Stimulated activated CD8-positive, alpha-beta memory T cell treated with anti-CD3 and anti-CD28 coated beads, Interleukin-4, amount 100 ng/mL, for 1 hour (primary cell): ENCODE measurements at places on chromosomes 3 and 15.

DNA sequence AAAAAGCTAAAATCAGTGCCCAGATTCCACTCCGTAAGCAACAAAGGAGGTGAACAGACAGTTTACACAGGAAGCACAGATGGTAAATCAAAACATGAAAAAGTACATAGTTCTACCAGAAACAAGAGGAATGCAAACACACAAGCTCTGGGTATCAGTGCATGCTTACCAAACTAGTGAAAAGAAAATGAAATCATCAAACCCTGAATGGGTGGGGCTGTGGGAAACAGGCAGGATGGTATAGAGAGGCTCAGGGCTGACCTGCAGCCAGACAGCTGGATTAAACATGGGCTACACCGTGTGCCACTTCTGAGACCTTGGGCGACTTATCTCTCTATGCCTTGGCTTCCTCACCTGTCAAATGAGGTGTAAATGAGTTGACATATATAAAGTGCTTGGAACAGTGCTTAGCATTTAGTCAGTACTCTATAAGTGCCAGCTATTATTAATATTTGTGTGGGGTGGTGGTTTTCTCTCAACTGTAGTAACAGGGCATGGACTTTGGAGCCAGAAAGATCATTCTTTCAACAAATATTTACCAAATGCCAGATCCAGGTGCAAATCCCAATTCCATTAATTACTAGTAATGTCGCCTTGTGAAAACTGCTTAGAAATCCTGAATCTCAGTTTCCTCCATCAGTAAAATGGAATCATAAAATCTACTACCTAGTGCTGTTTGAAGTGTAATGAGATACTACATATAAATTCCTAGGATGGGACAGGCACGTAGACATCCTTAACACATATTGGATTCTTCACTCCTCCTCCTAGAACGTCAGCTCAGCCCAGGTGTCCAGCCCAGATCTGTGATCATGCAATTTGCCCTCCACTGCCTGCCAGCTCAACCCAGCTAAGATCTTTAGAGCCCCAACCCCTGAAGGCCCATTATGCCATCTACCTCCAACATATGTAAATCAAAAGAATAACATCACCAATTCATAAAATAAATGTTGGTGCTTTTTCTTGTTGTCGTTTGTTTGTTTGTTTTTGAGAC is 55.5 kb upstream of the SMAD3 start:
- no peak for DNase-seq

DNA sequence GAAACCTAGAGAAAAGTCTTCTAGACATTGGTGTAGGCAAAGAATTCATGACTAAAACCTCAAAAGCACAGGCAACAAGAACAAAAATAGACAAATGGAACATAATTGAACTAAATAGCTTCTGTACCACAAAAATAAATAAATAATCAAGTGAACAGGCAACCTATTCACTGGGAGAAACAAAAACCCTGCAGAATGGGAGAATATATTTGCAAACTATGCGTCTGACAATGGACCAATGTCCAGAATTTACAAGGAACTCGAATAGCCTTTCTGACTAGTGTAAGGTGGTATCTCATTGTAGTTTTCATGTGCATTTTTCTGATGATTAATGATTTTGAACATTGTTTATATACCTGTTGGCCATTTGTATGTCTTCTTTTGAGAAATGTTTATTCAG is 37.0 kb upstream of the GCSAM start:
- no peak for DNase-seq

DNA sequence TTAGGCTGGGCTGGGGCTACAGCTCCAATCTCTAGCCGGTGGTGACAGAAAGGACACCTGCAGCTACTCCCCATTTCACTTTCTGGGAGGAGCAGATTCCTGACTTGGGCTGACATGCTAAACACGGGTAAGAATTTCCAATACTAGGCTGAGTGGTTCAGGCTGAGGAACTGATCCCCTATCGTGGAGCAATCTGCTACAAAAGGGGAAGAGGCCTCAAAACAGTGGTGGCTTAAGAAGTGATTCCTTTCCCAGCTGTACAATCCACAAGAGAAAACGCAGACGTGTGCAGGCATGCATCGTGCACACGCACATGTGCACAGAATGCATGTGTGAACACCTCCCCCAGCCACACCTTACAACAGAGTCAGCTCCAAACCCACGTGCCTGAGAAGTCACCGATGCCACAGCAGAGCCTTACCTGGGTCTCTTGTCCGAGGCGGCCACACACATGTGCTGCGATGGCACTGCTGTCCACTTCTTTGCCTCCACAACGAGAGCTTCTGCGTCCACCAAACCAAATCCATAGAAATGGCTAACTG is 86.7 kb upstream of the SNRPA1 start:
- DNase-seq = no peak

DNA sequence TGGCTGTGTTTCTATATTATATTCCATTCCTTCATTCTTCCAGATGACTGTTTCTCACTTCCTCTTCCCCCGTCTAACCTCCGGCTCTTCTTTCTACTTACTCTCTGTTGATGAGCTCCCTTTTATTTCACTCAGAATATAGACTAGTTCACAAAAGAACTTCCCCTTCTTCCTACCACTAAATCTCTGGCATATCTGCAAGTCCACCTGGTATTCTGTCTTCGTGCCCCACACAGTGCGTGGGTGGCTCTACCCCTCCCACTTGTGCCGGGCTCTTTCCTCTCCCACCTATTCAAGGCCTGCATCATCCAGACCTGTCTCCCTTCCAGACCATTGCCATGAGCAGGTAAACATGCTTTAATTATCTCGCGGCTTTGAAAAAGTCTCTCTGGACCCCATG is 73.0 kb downstream of the SCN10A start:
- DNase-seq = no peak

GRCh38 chr15:67023517-67024313 is 41.7 kb upstream of the SMAD3 start:
- DNase-seq = no peak

DNA sequence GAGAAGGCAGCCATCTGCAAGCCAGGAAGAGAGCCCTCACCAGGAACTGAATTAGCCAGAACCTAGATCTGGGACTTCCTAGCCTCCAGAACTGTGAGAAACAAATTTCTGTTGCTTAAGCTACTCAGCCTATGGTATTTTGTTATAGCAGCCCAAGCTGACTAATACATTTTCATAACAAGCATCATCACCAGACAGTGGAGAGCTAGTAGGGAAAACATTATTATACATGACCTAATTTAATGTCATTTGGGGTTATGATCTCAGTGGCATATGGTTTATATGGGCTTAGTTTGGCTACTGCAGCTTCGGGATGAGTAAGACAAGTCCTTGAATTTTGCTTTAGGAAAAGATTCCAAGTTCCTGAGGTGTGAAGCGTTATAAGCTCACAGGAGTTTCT is 35.6 kb downstream of the LNP1 start:
- DNase-seq = no peak

GRCh38 chr15:29451201-29451781 is 181.7 kb upstream of the NSMCE3 start:
- no peak for DNase-seq

GRCh38 chr15:80744415-80744814 is 34.8 kb upstream of the CEMIP start:
- no peak for DNase-seq

- DNase-seq = no peak
Observed at GRCh38 chr3:186386883-186387560, 25.0 kb upstream of the DGKG start.

- DNase-seq = no peak
Observed at GRCh38 chr15:90597577-90597976, 67.9 kb downstream of the CRTC3 start.
